ENCODE measurements at places on chromosomes 4 and X.

DNA sequence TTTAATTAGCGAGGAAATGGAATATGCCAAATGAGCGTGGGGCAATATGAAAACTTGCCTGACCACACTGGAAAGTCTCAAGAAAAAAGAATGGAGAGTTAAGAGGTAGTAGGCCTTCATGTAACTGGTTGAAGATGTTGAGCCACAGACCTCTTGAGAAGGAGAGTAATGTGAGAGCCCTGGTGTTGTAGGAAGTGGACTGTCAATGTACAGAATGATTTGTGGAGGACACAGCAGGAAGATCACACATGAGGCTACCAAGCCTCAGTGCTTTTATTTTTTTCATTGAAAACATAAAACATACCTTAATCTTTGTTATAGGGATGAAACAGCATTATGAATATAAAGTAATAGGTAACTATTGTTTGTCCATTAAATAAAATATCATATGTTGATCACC, 331.6 kb downstream of the UNC5C start:
- DNase-seq = no peak

DNA sequence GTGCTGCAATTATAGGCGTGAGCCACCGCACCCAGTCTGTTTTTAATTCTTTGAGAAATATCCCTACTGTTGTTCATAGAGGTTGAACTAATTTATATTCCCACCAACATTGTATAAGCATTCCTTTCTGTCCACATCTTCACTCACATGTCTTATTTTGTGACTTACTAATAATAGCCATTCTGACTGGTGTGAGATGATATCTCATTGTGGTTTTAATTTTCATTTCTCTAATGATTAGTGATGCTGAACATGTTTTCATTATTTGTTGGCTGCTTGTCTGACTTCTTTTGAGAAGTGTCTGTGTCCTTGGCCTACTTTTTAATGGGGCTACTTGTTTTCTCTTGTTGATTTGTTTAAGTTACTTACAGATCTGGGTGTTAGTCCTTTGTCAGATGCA, 310.9 kb upstream of the MAOA start:
- DNase-seq = no peak

- no peak for DNase-seq
These were observed 187.7 kb downstream of the ENOX2 start for GRCh38 chrX:130715299-130715698.

- no peak for DNase-seq
These were observed 51.7 kb downstream of the TBC1D9 start for GRCh38 chr4:140704392-140704960.

DNA sequence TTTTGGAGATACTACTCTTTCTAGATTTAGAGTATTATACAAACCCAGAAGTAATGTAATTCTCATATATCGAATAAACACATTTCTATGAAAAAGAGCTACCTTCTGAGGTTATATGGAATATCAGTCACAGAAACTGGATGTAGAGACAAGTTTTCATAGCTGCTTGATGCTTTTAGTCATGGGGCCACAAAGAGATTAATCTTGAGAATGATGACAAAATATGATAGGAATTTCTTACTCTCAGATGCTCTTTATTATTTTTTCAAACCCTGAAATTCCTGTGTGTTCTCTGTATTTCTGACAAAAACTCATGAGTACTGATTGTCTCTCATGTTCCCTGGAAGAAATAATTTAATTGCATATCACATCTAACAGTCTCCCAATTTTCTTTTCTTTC, 662.5 kb downstream of the RAPGEF2 start:
- DNase-seq = no peak

DNA sequence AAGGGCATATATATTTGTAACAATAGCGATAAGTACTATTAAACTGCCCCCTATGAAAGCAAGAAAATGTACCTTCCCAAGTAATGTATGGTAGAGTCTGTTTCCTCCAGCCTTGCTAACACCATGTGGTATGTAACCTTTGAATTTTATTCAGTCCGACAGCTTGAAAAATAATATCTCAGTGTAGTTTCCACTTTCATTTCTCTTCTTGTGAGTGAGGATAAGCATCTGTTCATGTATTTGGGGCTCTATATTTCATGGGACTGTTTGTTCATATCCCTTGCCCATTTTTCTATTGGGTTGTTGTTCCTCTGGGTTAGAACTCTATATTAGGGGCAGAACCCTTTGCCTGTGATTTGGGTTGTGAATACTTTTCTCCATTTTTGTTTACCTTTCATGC, 58.3 kb downstream of the USP38 start:
- DNase-seq = no peak

- no peak for DNase-seq
These were observed 708 bp downstream of the TMSB4X start for GRCh38 chrX:12975670-12975965.

GRCh38 chr4:182143086-182143821, 99.9 kb upstream of the TENM3 start:
- DNase-seq = no peak

DNA sequence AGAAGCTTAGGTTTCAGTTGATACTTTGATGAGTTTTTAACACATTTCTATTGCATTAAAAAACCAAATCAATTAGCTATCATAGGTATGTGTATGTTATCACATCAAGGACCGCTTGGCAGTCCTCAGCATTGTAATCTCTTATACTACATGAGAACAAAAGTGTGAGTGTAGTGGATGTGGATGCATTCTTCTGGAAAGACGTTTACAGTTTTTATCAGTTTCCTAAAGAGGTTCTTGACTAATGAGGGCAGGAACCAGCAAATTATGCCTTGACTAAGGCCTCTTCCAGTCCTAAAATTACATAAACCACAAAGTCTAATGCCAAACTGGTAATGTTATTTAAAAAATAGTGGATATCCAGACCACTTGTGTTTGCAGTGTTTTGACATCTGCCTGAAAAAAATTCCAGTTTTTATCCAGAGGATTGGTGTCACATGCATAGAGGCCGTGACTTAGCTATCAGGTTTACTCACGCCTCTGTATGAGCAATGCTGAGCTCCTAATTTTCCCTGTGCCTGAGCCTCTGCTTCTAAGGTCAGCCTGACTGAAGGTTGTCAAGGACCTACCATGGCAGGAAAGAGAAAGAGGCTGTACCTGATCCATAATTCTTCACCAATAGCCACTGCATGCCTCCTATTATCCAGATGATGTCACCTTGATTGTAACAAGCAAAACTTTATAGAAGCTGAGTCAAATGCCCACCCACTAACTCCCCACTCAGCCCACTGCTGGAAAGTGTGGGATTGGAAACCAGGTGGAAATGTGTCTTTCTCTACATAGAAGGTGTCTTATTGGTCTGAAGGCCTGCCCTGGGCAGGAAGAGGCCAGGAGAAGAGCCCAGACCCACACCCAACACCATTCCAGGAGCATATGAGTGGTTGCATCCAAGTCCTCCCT, 68.7 kb downstream of the ENPP6 start:
- no peak for DNase-seq

GRCh38 chr4:26885912-26886274, 25.3 kb downstream of the STIM2 start:
- no peak for DNase-seq

- no peak for DNase-seq
These were observed 23.1 kb downstream of the MAN2B2 start for GRCh38 chr4:6598127-6598526.

- no peak for DNase-seq
These were observed 79.8 kb upstream of the RPL34 start for GRCh38 chr4:108540536-108540935.

DNA sequence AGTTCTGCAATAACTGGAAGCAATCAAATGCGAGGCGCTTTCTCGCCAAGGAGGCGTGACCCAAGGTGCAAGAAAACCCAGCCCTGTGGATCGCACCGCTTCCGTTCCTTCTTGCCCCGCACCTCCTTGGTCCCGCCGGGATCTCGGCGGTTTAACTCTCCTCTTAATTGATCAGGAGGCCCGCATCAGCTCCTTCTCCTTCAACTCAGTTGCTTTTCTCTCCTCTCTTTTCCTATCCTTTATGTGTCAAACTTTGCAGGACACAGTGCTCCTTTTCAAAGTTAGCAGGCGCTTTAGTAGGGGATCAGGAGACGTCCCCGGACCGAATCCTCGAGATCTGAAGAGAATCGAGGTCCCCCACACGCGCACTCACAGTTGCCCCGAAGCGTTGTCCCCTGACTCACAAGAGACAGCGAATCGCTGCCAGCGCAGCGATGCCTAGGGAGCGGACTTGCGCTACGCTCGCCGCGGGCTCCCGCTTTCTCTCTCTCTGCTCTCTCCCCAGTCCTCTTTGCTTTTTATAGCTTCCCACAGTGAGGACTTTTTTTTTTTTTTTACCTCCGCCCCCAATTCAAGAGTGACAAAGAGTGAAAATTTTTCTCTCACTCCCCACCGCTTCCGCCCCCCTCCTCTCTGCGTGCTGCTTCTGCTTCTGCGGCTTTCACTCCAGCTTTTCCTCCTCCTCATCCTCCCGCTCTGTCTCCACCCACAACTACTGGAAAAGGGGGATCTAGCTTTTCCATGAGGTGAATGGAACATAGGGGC, at the start of gene DKK2:
Gene DKK2, minus strand, starts transcription at position 495 of the 765 bp plus-strand sequence. CDS start 722 bp downstream, outside the sequence.
- DNase-seq = no peak

- DNase-seq = no peak
These were observed 536 bp upstream of the CTSO start for GRCh38 chr4:155954118-155954685.

DNA sequence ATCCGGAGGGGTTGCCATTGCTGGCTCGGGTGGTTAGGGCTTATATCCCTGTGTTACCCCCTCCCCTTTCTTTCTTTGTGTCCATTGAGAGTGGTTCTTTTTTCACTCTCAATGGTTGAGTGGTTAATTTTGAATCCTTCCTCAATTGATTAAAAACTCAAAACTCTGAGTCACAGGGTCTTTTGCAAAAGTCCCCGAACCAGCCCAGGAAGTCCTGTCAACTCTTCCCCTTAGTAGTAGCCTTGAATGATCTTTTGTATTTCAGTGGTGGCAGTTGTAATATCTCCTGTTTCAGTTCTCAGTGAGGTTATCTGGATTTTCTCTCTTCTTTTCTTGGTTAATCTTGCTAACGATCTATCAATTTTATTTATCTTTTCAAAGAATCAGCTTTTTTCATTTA, 170.0 kb upstream of the GYPA start:
- no peak for DNase-seq

DNA sequence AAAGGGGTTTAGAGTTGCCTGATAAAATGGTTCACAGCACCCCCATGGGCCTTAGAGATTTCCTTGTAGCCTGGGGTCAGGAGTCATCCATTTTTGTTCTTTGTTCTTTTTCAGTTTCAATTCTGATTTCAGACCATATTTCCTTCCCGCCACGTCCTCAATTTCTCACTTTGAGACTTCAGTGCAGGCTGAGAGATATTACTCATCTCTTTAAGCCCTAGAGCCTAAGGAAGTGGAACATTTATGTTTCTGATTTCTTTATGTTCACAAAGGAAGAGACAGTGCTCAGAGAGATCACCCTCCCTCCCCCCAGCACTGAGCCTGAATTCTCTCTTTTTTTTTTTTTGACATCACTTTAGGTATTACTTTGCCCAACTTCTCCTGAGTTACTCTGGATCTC, 56.3 kb downstream of the MSN start:
- DNase-seq = peak; percentile 7

GRCh38 chrX:85243155-85243554, 424 bp downstream of the SATL1 start:
- DNase-seq = no peak

GRCh38 chr4:157072002-157072401, 3.9 kb upstream of the GLRB start:
- no peak for DNase-seq

- no peak for DNase-seq
These were observed 106.5 kb upstream of the FAM9A start for GRCh38 chrX:8907688-8908087.

- no peak for DNase-seq
These were observed 13.1 kb downstream of the SMAD1 start for GRCh38 chr4:145494666-145495270.

GRCh38 chrX:50157545-50158135, 43.2 kb downstream of the AKAP4 start:
- DNase-seq = no peak

DNA sequence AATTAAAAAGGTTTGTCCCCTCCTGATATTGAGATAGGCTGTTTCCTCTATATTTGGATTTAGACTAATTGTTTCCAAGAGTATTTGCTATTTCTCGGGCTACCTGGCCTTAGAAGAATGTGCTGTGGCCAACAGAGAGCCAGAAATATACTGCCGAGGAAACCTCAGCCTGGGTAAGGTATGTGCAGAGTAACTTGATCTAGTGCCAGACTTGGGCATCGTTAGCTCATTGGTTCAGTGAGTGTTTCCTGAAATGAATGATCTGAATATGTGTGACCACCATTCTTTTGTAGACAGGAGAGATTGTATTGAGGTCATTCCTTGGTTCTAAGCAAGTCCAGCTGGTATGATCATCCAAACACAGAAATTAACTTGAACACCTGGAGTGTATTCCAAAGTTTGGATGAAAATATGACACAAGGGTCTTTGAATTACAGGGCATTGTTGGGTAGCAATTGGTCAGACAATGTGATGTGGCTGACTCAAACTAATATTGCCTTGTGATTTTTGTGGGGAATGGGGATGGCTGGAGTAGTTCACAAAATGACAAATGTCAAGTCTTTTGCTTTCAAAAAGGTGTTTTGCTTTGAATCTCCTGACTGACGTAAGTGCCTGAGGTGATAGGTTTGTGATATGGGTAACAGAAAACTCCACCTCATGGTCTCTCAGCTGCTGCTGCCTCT, 100.2 kb upstream of the CXCL13 start:
- no peak for DNase-seq

GRCh38 chr4:88219099-88219498, 60.7 kb upstream of the ABCG2 start:
- DNase-seq = no peak

GRCh38 chr4:40190019-40190418, 6.8 kb upstream of the RHOH start:
- no peak for DNase-seq

DNA sequence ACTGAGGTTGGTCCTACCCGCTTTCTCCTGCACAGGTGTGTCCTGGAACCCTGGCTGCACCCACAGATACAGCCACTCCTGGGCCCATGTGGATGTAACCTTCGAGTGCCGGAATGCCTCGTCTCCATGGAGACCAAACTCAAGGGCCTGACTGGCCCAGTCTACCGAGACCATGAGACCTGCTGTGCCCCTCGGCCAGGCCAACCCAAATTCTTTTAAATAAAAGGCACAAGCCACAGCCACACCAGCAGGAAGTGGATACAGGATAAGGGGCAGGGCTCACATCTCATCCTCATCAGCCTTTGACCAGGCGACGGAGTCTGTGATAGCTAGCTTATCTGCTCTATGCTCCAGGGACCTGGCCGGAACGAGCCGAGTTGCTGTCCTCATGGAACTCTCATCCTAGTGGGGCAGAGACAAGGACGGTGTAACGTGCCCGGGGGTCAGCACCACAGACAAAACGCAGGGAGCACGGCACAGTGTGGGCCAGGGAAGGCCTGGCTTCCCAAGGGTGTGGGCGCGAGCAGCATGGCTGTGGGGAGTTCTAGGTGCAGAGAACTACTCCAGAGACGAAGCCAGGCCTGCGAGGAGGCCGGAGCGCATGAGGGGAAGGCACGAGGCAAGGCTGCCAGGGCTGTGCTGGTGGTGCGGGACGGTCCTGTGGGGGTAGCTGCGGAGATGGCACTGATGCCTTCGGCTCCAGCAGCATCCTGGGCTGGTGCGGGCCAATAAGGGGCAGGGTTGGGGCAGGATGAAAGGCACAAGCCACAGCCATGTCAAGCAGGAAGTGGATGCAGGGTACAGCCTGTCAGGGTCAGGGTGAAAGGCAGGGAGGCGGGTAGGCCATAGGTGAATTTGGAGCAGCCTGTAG, 22.7 kb downstream of the NOP14 start:
- DNase-seq = no peak

Data from activated CD4-positive, alpha-beta T cell treated with anti-CD3 and anti-CD28 coated beads for 24 hours (primary cell).